Left colon (tissue), 2 donors: ENCODE measurements at places on chromosomes 3 and 15. TPM values are rescaled to one million over a fixed set of nuclear protein-coding genes. Genes with fewer than 3 reads are reported as not detected.

DNA sequence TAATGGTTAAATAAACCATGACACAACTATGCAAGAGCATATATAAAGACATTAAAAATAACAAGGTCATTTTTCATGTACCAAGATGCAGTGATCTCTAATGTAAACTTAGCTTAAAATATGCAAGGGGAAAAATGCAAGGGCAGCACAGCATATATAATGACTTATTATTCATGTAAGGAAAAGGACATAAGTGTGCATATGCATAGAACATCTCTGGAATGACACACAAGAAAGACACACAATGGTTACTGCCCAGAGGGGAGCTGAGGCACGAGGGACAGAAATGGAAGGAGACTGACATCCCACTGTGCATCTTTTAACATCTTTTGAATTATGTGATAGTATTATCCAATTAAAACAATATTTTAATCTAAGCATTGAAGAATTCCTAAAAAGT lies 79.0 kb downstream of the FHIT start:
- no peak for DNase-seq

DNA sequence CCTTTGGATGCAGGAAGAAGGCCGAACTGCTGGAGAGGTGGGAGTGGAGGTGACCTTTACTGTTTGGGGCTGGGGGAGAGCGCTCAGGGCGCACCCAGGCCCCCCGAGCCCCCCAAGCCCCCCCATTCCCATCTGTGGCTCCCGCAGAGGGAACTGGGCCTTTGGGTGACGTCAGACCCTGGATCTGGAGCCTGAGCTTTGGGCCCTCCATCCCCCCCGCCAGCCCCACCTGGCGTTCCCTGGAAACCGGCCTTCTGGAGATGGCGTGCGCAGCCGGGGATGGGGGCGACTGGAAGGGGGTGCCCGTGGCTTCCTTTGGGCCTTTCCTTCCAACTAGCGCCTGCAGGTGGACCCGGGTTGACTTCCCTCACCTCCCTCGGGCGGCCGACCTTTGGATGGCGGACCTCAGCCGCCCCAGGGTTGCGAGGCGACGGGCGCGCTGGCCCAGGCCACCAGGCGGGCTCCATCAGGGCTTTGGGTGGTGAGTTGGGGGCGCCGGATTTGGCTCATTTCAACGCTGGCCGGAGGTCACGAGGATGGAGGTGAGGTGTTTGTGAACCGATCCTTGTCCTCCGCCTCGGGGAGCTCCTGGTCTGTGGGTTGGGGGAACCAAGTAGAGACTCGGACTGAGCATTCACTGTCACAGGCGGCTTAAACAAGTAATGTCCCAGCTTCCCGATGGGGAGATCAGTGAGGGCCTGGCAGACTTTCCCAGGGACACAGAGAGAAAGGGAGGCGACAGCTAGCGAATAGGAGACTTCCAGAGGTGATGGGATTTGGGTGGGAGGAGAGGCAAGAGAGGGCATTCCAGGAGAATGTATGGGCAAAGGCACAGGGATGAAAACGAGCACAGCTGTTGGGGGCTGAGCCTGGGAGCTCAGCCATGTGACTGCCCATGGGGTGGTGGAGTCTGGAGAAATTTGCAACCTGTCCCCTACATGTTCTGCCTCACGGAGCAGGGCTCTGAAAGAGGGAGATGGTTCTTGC lies 709 bp downstream of the SCAMP5 start:
- peak; percentile 22 for DNase-seq

DNA sequence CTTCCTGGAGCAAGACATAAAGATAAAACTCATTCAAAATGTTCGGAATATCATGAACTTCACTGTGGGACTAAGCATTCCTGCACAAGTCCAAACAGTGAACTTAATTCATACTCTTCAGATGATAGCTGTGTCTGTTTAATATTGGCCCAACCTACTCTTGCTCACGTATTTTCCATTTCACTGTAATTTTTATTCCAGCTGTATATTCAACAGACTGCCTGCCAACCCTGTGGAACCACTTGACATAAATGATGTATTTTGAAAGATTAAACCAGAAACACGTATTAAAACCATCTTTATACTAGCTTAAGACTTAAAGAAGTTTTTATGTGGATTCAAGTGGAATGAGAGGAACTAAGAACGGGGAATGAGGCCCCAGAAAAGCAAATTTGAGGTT lies 172.5 kb downstream of the TMEM108 start:
- no peak for DNase-seq

GRCh38 chr3:128547368-128547987 lies 54.5 kb upstream of the GATA2 start:
- DNase-seq = no peak

The SPESP1 gene
- 0.70 TPM for total RNA-seq

DNA sequence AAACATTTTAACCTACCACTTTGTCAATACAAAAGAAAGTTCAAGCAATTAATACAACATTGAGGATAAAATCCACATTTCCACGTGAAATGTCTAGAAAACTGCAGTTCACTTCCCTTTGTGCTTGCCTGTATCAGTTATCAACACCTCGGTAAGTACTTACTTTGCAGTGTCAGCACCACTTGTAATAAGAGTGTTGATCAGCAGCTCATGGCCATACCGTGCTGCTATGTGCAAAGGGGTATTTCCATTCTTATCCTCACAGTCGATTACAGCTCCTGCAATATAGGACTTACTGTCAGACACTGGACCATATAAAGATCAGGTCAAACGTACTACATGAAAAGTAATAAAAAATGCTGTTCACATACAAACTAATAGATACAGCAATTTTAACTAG lies 84.4 kb downstream of the ANKRD28 start:
- no peak for DNase-seq

DNA sequence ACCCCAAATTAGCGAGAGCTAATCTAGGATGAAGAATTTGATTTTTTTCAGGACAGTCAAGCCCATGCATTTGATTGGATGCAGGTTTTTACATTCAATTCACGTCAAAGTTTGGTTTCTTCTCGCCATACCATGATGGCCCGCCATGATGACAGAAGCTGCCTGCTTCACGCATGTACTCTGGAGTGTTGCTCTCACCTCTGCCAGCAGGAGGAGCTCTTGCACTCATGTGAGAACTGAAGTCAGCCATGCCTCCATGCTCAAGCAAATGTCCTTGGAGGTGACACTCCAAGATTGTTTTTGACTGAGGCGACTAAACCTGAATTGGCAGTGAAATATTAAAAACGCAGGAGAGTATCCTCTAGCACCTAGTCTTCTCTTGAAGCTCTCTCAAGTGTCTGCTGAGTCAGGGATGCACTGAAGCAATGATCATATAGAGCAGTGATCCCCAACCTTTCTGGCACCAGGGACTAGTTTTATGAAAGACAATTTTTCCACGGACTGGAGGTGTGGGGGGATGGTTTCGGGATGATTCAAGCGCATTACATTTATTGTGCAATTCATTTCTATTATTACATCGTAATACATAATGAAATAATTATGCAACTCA lies 120.9 kb downstream of the SAMMSON start:
- peak; percentile 87 for DNase-seq

The ANKUB1 gene
- not detected for total RNA-seq

DNA sequence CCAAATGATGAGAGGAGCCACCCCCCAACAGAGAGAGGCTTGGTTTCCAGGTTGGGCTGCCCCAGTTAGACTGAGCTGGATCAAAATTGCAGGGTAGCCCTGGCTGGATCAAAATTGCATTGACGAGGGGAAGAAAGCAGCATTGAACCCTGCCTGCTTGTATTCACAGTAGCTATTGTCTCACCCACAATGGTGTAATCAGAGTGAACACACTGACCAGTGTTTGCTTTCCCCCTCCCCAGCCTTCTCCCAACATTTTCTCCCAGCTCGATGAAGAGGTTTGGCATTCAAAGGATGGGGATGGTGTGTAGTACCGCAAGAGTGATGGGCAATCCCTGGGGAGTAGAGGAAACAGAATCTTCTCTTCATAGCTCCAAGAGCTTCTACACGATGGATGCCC lies 223.8 kb downstream of the ADAMTS9 start:
- DNase-seq = no peak

The MKRN2 gene
- 17.2 TPM for total RNA-seq

- DNase-seq = no peak
Observed at GRCh38 chr3:20141316-20141715, 44.7 kb downstream of the SGO1 start.

DNA sequence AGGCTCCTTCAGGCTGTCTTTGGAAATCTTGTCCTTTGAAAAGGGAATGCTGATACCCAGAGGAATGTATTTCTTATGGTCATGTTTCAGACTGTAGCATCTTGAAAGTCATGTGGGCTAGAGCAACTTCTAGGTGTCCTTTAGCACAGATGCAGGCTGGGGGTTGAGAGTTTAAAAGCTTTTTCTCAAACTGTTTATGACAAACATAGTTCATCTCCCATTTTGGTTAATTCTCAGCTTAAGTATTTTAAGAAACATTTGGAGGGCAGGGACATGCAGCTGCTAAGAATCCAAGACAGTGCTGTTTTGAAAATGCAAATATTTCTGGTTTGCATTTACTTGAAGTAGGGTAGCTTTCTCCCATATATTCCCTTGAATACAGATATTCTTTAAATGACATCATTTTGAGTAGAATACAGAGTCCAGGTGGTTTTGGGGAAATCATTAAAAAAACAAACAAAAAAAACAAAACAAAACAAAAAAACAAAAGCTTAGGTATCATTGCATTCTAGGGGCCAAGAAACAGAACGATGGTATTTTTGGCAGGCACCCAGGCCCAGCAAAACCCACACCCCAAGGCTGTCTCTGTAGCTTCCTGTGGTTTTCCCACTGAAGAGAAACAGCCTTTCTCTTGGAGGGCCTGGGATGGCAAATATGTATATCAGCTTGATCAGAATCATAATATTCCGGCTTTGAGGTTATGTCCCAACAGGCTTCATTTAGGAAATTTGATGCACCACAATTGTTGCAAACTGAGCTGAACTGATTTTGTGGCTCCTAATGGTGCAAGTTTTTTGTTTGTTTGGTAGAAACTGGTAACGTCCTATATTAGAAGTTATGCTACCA lies 120.0 kb downstream of the ATG7 start:
- no peak for DNase-seq

The GOLGA8S gene
- 0.17 TPM for total RNA-seq

The SST gene
- total RNA-seq = 27.8 TPM

The ARPP21 gene
- 0.14 TPM for total RNA-seq

DNA sequence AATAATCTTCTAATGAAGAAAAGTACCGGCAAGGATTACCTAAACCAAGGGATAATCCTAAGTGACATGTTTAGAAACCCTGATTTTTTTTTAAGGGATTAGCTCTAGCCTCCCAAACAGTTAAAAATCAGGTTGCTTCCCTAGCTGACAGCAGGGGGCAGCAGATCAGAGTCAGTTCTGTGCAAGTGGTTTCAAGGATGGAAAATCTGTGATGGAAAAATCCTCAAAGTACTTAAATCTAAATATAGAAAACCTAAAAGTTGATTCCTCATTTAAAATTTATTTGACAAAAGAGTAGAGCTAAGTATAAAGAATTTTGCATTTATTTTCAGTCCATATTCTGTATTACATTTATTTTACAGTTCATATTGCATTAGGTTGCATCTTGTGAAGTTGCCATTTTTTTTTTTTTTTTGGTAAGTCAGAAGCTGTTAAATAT lies 107.6 kb downstream of the PEX5L start:
- peak; percentile 39 for DNase-seq

The TRIP4 gene
- 34.2 TPM for total RNA-seq

The DNAJA4 gene
- total RNA-seq = 36.7 TPM

DNA sequence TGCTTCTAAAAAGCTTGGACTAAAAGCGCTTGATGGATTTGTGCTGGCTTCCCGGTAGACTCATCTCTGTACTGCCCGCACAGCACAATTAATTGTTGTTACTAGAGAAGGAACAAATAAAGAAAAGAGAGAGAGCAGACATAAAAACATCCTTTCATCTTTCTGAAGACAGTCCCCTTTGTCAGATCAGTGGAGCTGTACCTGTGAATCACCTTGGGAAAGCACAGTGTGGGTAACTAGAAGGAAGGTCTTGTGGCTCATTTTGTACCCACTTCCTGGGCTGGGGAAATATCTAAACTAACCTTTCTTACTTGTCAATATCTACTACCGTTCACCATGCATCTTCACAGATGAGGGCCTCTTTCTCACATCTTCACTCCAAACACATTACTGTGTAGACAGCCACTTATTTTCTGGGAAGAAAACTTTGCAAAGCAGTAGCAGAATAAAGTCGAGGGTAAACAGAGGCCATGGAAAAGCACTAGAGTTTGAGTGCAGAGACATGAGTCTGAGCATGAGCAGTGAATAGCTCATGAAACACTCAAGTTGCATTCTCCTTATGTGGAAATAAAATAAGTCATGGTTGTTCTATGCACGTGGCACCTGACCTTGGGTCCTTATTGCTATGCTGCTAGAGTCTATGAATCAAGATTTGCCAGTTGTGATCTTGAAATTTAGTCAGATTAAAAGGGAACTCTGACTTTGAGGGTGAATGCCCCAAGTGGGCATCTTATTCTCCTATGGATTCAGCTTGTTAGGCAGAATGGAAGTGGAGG lies 169.3 kb downstream of the LPP start:
- DNase-seq = no peak

GRCh38 chr15:89101302-89102193 lies 13.3 kb downstream of the ABHD2 start:
- DNase-seq = peak; percentile 63

The CCDC33 gene
- total RNA-seq = 0.46 TPM

- DNase-seq = no peak
Observed at GRCh38 chr3:156776871-156777270, 49.3 kb upstream of the LEKR1 start.

DNA sequence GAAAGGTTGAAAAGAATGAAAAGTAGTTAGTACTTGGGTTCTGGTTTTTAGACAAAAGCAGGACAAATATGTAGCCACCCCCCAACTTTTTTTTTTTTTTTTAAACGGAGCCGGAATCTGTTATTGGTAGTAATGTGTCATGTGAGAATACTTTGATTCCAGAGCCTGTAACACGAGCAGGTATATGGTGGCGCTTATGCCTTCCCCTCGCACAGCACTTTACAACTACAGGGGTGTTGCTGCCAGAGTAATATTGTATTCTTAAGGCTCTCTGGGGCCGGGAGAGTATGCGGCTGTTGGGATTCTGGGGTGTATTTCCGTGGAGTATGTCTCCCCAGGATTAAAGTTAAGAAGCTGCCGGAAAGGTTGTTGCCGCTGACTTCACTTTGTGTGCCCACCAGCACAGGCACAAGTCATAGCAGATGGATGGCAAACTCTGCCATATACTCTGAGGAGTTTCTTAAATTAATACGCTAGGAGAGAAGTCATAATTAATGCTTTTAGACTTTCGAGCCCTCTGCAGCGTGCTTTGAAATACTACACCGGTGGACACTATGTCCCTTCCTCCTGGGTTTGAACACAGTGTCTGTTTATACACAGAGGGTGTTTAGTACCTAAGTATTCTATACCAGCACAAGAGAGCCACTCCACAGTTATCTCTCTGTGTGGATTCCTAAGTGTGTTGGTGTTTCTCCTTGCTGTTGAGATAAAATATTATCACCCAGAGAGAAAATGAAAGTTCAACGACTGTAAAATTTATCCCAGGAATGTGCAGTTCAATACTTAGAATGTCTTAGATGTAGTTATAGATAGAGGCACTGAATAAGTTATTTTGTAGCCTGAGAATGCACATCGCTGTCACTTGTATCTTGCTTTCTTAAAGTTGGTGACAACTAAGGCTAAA lies 1.4 kb downstream of the MBNL1 start:
- peak; percentile 43 for DNase-seq
